H1 (cell line): ENCODE measurements at places on chromosomes 3 and 15. TPM values are rescaled to one million over a fixed set of nuclear protein-coding genes. Genes with fewer than 3 reads are reported as not detected.

DNA sequence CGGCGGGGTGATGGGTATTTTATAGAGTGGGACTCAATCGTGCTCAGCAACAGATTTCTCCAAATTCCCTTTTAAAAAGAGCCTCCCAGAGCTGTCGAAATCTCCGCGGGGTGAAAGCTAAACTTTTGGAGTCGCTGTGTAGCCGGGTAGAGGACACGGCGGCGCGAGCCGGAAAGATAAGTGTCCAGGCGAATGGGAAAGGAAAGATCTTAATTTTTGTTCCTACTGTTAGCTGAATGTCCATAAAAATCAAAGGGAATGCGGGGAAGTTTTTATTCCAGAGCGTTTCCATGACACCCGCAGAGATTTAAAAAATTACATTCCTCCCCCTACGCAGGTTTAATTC, 9.1 kb downstream of the EOMES start:
- no peak for DNase-seq
- peaks cover 59% of the 10 kb centered on the region for H3K27me3 ChIP-seq
- peaks cover 6% of the 10 kb centered on the region for H3K4me1 ChIP-seq
- no peak overlapping the region for H3K27ac ChIP-seq
- H3K36me3 ChIP-seq: no peaks in the 10 kb centered on the region

DNA sequence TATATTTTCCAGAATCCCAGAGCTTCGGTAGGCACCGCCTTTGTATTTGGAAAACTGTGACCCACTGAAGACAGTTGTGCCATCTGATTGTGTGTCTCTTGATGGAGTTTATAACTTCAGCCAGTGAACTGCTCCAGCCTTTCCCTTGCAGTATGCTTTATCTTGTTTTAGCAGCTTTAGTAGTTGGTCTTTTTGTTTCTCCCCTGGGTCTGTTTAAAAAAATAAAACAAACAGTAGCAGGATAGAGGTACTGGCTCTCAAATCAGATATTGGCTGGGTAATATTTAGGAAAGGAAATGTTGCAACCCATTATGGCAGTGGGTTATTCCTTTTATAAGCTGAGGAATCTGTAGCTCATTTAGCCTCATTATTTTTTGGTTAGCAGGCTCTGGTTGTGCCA, 151.5 kb upstream of the BFSP2 start:
- H3K27me3 ChIP-seq: no peaks in the 10 kb centered on the region
- no peaks in the 10 kb centered on the region for H3K4me1 ChIP-seq
- no peak overlapping the region for H3K4me3 ChIP-seq
- no peaks in the 10 kb centered on the region for H3K36me3 ChIP-seq

GRCh38 chr3:47613722-47614121, 35.1 kb upstream of the CSPG5 start:
- H3K4me1 ChIP-seq: no peaks in the 10 kb centered on the region
- peaks cover 27% of the 10 kb centered on the region for H3K36me3 ChIP-seq
- no peak overlapping the region for H3K4me3 ChIP-seq

GRCh38 chr3:197736010-197736490, 654 bp downstream of the RUBCN start:
- peak overlapping the region; percentile 92 for H3K4me3 ChIP-seq
- DNase-seq: peak; percentile 50
- H3K27me3 ChIP-seq: no peaks in the 10 kb centered on the region
- no peak overlapping the region for H3K27ac ChIP-seq
- no peaks in the 10 kb centered on the region for H3K36me3 ChIP-seq

DNA sequence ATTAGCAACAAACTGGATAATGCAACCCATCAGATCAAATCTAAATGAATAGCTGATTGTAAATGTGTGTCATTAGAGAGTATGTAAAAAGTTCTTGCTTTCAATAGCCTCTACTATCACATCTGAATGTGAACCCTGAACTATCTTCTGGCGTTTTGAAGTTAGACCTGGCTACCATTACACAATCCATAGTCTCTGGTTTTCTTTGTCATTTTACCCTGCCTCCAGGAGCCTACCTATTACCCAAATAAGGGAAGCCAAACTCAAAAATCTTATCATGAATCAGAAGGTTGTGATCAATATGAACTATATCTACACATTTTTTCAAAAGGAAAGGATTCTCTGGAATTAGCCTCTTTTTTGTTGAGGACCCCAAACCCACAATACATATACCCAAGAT, 31.8 kb downstream of the PCYT1A start:
- no peak for DNase-seq
- no peak overlapping the region for H3K4me3 ChIP-seq
- H3K27ac ChIP-seq: no peak overlapping the region

DNA sequence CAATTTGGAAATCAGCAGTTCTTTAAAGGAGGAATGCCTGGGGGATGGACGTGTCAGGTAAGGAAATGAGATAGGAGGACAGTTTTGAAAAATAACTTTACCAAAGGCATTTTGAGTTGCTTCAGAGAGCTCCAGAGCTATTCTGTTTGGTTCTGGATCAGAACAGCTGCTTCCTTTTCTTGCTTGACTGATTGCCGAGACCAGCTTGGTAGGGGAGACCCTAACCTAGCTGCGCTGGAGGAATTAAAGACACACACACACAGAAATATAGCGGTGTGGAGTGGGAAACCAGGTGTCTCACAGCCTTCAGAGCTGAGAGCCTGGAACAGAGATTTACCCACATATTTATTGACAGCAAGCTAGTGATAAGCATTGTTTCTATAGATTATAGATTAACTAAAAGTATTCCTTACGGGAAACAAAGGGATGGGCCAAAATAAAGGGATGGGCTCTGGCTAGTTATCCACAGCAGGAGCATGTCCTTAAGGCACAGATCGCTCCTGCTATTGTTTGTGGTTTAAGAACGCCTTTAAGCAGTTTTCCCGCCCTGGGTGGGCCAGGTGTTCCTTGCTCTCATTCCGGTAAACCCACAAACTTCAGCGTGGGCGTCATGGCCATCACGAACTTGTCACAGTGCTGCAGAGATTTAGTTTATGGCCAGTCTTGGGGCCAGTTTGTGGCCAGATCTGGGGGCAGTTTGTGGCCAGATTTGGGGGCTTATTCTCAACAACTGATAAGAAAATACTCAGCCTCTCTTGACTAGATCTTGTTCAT, 556.0 kb downstream of the ROBO1 start:
- H3K4me3 ChIP-seq: no peak overlapping the region
- H3K27me3 ChIP-seq: no peaks in the 10 kb centered on the region
- no peak overlapping the region for H3K27ac ChIP-seq
- no peaks in the 10 kb centered on the region for H3K36me3 ChIP-seq

- H3K4me1 ChIP-seq: no peaks in the 10 kb centered on the region
- no peak overlapping the region for H3K27ac ChIP-seq
- no peak overlapping the region for H3K4me3 ChIP-seq
- no peaks in the 10 kb centered on the region for H3K27me3 ChIP-seq
- DNase-seq: no peak
- H3K36me3 ChIP-seq: no peaks in the 10 kb centered on the region
These were observed 493.1 kb downstream of the MECOM start for GRCh38 chr3:169170456-169170855.

DNA sequence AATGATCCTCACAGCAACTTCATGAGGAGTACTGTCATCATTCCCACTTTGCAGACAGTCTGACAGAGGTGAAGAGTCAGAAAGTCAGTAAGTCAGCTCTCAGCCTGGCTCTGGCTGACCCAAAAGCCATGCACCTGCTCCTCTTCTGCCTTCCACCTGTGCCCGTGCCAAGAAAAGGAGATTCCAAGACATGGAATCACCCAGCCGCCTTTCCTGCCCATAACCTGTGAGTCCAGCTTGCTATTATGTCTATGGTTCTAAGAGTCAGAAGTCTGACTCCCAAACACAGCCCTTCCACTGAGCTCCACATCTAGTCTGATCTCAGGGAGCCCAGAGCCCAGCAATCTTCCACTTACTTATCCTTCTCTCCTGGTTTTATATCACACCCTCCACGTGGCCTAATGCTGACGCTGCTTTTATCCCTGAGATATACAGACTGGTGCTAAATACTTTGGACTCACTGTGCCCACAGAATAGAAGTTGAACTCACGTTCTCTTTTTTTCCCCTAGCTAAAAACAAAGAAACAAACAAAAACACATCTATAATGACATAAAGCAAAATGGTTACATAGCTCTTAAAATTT, 66.0 kb downstream of the PLD1 start:
- H3K27ac ChIP-seq: no peak overlapping the region
- H3K4me1 ChIP-seq: peaks cover 5% of the 10 kb centered on the region; the same call in 1 of the 2 replicates
- DNase-seq: no peak
- H3K4me3 ChIP-seq: no peak overlapping the region
- no peaks in the 10 kb centered on the region for H3K36me3 ChIP-seq
- H3K27me3 ChIP-seq: no peaks in the 10 kb centered on the region

DNA sequence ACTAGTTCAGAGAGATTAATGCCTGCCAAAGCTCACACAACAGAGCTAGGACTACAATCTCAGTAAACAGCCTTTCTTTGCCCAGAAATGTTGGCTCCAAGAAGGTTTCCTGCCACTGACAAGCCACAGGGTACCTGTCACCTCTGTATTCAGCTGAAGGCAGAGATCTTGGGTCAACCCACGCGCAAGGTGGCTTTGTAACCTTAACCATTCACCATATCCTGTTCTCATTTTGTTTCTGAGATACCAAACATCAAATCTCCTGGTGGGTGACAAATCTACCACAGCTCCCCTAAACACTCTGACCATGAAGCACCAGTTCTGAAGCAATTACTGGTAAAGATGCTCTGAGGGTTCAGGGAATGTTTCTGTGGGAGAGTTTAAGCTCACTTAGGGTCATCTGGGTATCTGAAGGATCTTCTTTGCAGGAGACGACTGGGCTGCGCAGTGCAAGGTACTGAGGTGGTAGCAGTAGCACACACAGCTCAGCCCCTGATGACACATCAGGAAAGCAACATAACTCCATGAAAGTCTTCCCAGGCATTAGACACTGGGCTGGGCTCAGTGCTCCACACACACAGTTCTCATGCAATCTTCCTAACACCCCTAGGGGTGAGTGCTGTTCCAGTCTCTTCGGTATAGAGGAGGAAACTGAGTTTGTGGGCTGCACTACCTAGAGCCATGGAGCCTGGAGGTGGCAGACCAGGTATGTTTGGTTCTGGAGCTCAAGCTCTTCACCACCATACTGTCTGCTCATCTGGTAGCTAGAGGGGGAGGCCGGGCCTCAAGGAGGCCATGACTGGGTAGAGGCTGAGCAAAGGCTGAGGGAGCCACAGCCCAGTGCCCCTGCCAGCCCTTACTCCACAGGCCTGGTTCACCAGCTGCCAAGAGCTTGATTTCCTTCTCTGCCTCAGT, 7.7 kb downstream of the CXCR6 start:
- no peak overlapping the region for H3K4me3 ChIP-seq
- no peaks in the 10 kb centered on the region; the same call in 1 of the 2 replicates for H3K27me3 ChIP-seq
- H3K27ac ChIP-seq: no peak overlapping the region
- H3K36me3 ChIP-seq: peaks cover 66% of the 10 kb centered on the region
- H3K4me1 ChIP-seq: no peaks in the 10 kb centered on the region

- peaks cover 10% of the 10 kb centered on the region for H3K4me1 ChIP-seq
- H3K4me3 ChIP-seq: no peak overlapping the region
- no peak for DNase-seq
- H3K36me3 ChIP-seq: no peaks in the 10 kb centered on the region
- H3K27me3 ChIP-seq: no peaks in the 10 kb centered on the region
- no peak overlapping the region for H3K27ac ChIP-seq
These were observed 534.9 kb downstream of the MAGI1 start for GRCh38 chr3:65503776-65504175.

- H3K4me3 ChIP-seq: no peak overlapping the region
- H3K36me3 ChIP-seq: peaks cover 90% of the 10 kb centered on the region
- DNase-seq: no peak
- H3K27me3 ChIP-seq: no peaks in the 10 kb centered on the region
These were observed 19.5 kb downstream of the TKT start for GRCh38 chr3:53236112-53236841.

DNA sequence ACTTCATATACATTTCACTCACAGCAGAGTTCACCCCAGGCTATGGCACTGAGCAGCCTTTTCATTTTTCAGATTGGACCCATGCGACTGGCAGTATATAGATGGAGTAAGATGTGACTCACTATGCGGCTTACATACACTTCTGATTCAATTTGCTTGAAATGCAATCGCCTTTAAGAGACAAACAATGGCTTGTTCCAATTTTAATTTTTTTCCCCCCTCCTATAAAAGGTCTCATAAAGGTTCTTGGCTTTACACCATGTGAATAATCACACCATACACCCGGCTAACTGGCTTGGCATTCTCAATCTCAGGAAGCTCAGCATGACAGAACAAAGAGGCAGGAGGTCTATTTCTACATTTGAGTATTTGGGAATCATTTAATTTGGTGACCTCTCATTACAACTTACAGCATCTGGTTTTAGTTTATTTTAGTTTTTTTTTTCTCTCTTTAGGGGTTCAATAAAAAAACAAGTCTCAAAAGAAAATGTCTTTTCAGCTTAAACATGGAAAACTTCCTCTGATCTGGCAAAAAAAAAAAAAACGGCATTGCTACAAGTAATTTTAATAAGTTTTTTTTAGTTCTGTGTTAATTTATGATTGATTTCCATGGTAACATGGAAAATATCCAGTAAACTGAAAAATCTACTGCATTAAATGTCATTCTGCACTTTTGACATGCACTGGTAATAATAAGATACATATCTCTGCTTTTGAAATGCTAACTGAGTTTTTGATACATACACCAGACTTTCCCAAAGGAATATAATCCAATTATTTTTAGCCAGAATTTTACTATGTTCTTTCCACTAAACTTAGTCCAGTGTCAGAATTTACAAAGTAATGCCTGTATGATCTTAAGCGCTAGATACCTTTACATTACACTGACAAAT, 38.8 kb downstream of the GADL1 start:
- DNase-seq: no peak
- no peaks in the 10 kb centered on the region for H3K36me3 ChIP-seq
- H3K27me3 ChIP-seq: no peaks in the 10 kb centered on the region

- DNase-seq: no peak
- H3K4me1 ChIP-seq: peaks cover 6% of the 10 kb centered on the region; the same call in 1 of the 2 replicates
- H3K4me3 ChIP-seq: peak overlapping the region; percentile 36; the same call in 1 of the 2 replicates
These were observed 85.1 kb downstream of the PDCD6IP start for GRCh38 chr3:33883538-33883950.

DNA sequence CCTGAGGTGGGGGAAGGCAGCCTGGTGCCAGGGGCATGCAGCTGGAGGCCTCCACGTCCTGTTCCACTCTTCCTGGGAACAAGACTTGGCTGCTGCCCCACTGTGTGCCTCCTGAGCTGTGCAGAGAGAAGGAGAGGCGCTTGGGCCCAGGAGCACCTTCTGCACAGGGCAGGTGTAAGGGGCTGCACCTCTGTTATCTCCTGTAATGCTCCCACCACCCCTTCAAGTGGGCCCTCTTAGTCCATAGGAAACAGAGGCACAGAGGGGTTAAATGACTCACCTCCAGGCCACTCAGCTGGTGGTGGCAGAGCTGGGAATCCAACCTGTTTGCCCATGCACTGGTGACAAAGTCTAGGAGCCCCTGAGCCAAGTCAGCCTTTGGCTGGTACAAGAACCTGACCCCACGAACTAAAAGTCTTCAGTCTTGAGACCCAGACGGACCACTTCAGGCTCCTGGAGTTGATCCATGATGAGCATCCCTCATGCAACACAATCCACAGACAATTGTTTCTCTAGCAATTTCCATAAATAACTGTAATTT, 93.2 kb downstream of the IQSEC1 start:
- no peaks in the 10 kb centered on the region for H3K27me3 ChIP-seq
- H3K4me1 ChIP-seq: peaks cover 17% of the 10 kb centered on the region
- no peak overlapping the region for H3K27ac ChIP-seq
- no peak for DNase-seq

The TMEM212 gene
- total RNA-seq: not detected in 2 replicates

The CGNL1 gene
- 72.7 and 75.6 TPM in 2 replicates for total RNA-seq

The ECE2 gene
- total RNA-seq: 0.48 and 0.86 TPM in 2 replicates

The GOLGA8O gene
- not detected in 2 replicates for total RNA-seq

The SNX1 gene
- 59.8 and 66.7 TPM in 2 replicates for total RNA-seq

The SMCO1 gene
- total RNA-seq: not detected in 2 replicates
